ENCODE measurements at places on chromosomes 2 and 18. TPM values are rescaled to one million over a fixed set of nuclear protein-coding genes. Genes with fewer than 3 reads are reported as not detected.

DNA sequence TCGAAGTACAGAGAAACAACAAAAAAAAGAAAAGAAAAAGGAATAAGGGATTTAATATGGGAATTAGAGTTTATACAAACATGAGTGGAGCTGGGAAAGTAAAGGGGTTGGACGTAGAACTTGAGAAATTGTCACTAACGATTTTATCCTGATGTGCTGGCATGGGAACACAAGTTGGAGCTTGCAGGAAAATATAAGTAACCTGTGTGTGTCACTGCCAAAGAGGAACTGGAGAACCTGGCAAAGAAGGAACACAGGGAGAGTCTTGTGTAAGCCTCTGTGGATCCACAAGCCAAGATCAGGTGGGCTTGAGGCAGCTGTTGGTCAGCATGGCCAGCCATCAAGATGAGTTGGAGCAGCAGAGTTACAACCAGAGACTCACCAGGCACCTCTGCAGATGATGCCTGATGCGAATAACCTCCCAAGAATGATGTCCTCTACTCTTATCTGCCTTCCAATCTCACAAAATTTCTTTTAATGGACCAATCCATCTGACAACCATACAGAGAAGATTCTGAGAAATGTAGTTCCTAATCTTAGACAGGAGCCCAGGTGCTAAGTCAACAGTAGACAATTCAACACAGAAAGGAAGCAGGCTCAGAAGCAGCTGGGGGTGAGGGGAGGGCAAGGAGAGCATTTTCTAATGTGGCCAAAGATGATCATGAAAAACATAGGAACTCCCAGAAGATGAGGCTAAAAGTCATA is 77.0 kb upstream of the SPOPL start:
- no peak for DNase-seq
- no peaks in the 10 kb centered on the region for H3K36me3 ChIP-seq
- H3K4me3 ChIP-seq, result no peak overlapping the region

DNA sequence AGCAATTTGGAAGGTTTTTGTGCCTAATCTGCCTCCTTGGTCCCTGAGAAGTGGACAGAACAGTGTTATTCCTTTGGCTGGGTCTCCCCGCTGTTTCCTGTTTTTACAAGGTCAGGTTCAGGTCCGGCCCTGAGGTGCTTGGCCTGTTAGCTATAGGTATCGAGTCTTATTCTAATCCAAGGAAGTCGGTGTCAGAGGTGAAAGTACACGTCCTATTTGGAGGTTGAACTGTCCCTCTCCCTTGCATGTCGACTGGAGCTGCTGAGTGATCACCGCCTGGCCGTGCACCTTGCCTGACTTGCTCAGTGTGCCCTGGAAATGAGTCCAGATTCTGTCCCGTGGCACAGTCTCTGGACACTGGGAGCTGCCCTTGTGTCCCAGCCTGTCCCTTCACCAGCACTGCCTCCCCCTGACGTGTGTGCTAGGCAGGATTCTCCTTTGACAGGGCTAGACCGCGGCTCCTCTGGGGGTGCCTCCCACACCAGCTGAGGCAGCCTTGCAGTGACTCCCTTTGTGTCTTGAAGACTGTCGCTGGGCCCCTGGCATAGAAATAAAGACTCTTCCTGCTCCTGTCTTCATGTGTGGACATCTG is 65.7 kb upstream of the RBM44 start:
- H3K4me1 ChIP-seq, result peaks cover 95% of the 10 kb centered on the region
- H3K4me3 ChIP-seq, result no peak overlapping the region
- peaks cover 30% of the 10 kb centered on the region for H3K36me3 ChIP-seq
- no peak for DNase-seq
- H3K27ac ChIP-seq, result peak overlapping the region; percentile 65

GRCh38 chr2:12714391-12715221 is 2.1 kb upstream of the TRIB2 start:
- peaks cover 5% of the 10 kb centered on the region for H3K27me3 ChIP-seq
- H3K4me1 ChIP-seq, result peaks cover 13% of the 10 kb centered on the region
- H3K27ac ChIP-seq, result peak overlapping the region; percentile 95
- no peak for DNase-seq
- no peaks in the 10 kb centered on the region for H3K36me3 ChIP-seq
- H3K4me3 ChIP-seq, result no peak overlapping the region

Gene SRD5A2
- 1.2 TPM for total RNA-seq

GRCh38 chr2:238786379-238786778 is 61.5 kb upstream of the TWIST2 start:
- no peaks in the 10 kb centered on the region for H3K27me3 ChIP-seq
- no peak for DNase-seq
- no peak overlapping the region for H3K4me3 ChIP-seq
- peaks cover 8% of the 10 kb centered on the region for H3K4me1 ChIP-seq

DNA sequence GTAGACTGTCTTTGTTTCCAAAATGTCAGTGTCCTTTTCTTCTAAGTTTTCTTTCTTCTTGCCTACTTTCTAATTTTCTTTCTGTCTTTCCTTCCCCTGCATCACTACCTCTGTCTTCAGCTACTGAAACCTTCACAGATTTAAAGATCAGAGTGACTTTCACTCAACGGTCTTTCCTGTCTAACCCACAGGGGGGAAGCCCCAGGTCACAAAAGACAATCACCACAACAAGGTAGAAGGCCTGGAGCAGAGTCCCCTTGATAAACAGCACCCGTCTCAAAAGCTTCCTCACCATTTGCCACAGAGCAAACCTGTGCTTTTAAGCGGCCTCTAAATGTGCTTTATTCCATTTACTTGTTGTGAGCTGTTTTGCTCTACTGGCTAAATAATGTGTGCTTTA is 665.4 kb downstream of the BCL11A start:
- H3K4me3 ChIP-seq, result no peak overlapping the region
- no peaks in the 10 kb centered on the region for H3K36me3 ChIP-seq
- H3K27me3 ChIP-seq, result no peaks in the 10 kb centered on the region
- no peaks in the 10 kb centered on the region for H3K4me1 ChIP-seq

- H3K4me3 ChIP-seq, result peak overlapping the region; percentile 99
- DNase-seq, result peak; percentile 76
- H3K36me3 ChIP-seq, result peaks cover 41% of the 10 kb centered on the region
- H3K4me1 ChIP-seq, result peaks cover 61% of the 10 kb centered on the region
- H3K27me3 ChIP-seq, result no peaks in the 10 kb centered on the region
These were observed 680 bp downstream of the CTDSP1 start for GRCh38 chr2:218400167-218400929.

- H3K4me3 ChIP-seq, result no peak overlapping the region
- H3K27me3 ChIP-seq, result no peaks in the 10 kb centered on the region
- no peaks in the 10 kb centered on the region for H3K4me1 ChIP-seq
These were observed 376.1 kb downstream of the XIRP2 start for GRCh38 chr2:167264380-167264779.

Gene G6PC2
- not detected for total RNA-seq

Gene GFPT1
- total RNA-seq, result 59.9 TPM

DNA sequence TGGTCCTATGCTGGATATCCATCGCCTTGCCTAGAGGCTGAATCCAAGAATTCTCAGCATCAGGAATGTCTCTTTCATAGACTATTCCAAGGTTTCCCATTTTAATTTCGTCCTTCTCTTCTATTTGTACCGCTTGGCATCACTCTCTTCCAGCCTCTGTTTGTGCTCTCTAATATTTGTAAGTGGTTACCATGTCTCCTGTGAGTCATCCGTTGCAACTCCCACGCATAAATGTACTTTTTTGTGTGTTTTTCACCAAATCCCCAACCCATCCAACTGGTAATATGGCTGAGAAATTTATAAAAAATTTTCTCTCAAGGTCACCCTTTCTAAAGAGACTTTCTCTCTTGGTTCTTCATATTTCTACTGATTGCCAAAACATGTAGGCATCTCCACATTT is 21.8 kb downstream of the COLEC12 start:
- no peak for DNase-seq
- H3K36me3 ChIP-seq, result no peaks in the 10 kb centered on the region
- no peaks in the 10 kb centered on the region for H3K27me3 ChIP-seq
- no peak overlapping the region for H3K27ac ChIP-seq
- no peak overlapping the region for H3K4me3 ChIP-seq
- H3K4me1 ChIP-seq, result peaks cover 22% of the 10 kb centered on the region

Gene NT5C1B
- total RNA-seq, result not detected

- H3K27ac ChIP-seq, result no peak overlapping the region
- DNase-seq, result no peak
- H3K27me3 ChIP-seq, result no peaks in the 10 kb centered on the region
- H3K4me3 ChIP-seq, result no peak overlapping the region
- H3K36me3 ChIP-seq, result no peaks in the 10 kb centered on the region
These were observed 137.2 kb upstream of the KCTD1 start for GRCh38 chr18:26685438-26686157.

DNA sequence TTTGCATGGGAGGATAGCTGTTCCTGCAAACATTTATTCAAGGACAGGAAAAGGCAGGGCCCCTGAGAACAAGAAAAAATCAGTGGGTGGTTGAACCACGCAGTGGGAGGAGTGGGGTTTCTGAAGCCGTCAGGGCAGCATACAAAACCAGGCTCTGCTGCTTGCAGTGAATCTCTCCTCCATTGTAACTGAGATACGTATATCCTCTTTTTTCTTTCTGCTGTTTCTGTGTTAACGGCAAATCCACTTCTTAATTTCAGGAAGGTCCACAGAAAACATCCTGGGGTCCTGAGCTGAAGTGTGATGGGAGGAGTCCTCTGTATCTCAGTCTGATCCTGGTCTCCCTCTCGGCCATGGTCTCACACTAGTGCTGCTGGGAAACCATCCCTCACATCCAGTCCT is 27.2 kb upstream of the KCNF1 start:
- H3K36me3 ChIP-seq, result no peaks in the 10 kb centered on the region
- H3K27me3 ChIP-seq, result no peaks in the 10 kb centered on the region
- H3K4me1 ChIP-seq, result no peaks in the 10 kb centered on the region

GRCh38 chr2:161430386-161430785 is 14.3 kb downstream of the TBR1 start:
- no peak overlapping the region for H3K4me3 ChIP-seq
- no peak overlapping the region for H3K27ac ChIP-seq
- H3K4me1 ChIP-seq, result peaks cover 9% of the 10 kb centered on the region

- no peak overlapping the region for H3K27ac ChIP-seq
- no peak overlapping the region for H3K4me3 ChIP-seq
These were observed 72.7 kb downstream of the LAMA3 start for GRCh38 chr18:23761941-23762340.

DNA sequence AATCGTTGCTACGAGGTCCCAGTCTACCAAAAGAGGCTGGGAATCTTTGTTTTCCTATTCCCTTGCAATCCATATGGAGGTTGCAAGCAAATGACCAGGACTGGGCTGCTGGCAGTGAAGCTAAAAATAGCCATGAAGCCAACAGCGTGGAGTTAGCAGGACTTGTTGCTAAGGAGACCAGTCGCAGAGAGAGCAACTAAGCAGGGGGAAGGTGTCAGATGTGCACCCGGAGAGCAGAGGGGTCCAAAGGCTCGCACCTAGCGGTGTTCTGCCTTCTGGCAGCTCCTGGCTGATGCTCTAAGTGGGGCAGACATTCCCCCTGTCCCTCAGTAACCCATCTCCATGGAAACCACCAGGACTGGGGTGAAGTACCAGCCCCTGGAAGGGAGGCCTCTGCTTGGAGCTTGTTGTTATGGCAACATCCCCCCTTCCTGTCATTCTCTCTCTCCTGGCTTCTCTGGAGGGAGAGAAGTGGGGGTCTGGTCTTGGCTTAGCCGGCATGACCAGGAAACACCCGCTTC is 84.6 kb downstream of the DNMT3A start:
- peaks cover 24% of the 10 kb centered on the region for H3K36me3 ChIP-seq
- no peaks in the 10 kb centered on the region for H3K27me3 ChIP-seq
- H3K4me3 ChIP-seq, result no peak overlapping the region
- peaks cover 24% of the 10 kb centered on the region for H3K4me1 ChIP-seq

DNA sequence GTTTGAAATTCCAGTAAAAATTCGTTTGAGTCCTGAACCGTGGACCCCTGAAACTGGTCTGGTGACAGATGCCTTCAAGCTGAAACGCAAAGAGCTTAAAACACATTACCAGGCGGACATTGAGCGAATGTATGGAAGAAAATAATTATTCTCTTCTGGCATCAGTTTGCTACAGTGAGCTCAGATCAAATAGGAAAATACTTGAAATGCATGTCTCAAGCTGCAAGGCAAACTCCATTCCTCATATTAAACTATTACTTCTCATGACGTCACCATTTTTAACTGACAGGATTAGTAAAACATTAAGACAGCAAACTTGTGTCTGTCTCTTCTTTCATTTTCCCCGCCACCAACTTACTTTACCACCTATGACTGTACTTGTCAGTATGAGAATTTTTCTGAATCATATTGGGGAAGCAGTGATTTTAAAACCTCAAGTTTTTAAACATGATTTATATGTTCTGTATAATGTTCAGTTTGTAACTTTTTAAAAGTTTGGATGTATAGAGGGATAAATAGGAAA is 80.7 kb downstream of the ACSL3 start:
- no peaks in the 10 kb centered on the region for H3K4me1 ChIP-seq
- no peaks in the 10 kb centered on the region for H3K27me3 ChIP-seq
- H3K27ac ChIP-seq, result no peak overlapping the region
- peaks cover 26% of the 10 kb centered on the region for H3K36me3 ChIP-seq

Gene ANXA4
- total RNA-seq, result 173 TPM

- H3K4me3 ChIP-seq, result no peak overlapping the region
- no peaks in the 10 kb centered on the region for H3K27me3 ChIP-seq
- no peak overlapping the region for H3K27ac ChIP-seq
- DNase-seq, result no peak
- H3K36me3 ChIP-seq, result peaks cover 47% of the 10 kb centered on the region
- H3K4me1 ChIP-seq, result peaks cover 5% of the 10 kb centered on the region
These were observed 102.8 kb downstream of the PXDN start for GRCh38 chr2:1641523-1641922.

DNA sequence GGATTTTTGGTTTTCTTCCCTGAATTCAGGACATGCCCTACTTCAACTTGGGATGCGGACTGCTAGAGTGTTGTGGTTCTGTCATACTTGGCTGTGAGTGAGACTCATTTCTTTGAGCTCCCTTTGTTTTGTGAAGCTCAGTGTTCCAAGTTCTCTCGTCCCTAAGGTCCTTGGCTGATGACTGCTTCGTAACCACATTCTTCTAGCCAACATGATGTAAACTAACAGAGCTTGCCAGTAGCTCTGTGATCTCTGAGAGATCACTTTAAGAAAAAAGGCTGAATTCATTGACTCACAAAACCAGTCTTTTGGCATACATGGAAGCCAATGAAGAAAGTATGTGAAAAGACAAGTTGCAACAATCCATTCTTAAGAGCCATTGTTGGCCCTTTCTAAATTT is 96.9 kb upstream of the MSTN start:
- H3K27me3 ChIP-seq, result no peaks in the 10 kb centered on the region
- no peak overlapping the region for H3K27ac ChIP-seq
- H3K4me3 ChIP-seq, result no peak overlapping the region
- H3K36me3 ChIP-seq, result no peaks in the 10 kb centered on the region
- no peaks in the 10 kb centered on the region for H3K4me1 ChIP-seq

Gene GALNT13
- total RNA-seq, result 2.4 TPM

DNA sequence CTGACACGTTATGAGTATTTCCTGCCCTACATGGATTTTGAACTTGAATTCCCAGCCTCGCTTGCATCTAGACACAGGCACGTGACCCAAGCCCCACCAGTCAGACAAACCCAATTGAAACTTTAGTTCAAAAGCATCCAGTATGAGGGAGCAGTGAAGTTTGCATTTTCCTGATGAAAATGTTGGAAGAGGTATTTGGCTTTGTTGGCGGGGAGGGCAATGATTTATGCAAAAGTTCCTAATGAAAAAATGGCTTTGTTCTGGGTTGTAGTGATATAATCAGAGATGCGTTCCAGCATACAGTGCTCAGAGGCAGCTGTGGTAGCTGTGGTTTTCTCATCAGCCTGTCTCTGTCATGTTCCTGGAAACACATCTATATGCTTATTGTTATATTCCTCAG is 36.8 kb upstream of the CPS1 start:
- no peaks in the 10 kb centered on the region for H3K4me1 ChIP-seq
- no peaks in the 10 kb centered on the region for H3K27me3 ChIP-seq
- no peak for DNase-seq
- H3K4me3 ChIP-seq, result no peak overlapping the region
- H3K36me3 ChIP-seq, result no peaks in the 10 kb centered on the region
- H3K27ac ChIP-seq, result no peak overlapping the region

Gene LHCGR
- total RNA-seq, result 0.30 TPM

GRCh38 chr18:54032412-54032811 is 192.1 kb downstream of the MBD2 start:
- no peak overlapping the region for H3K27ac ChIP-seq
- H3K4me1 ChIP-seq, result no peaks in the 10 kb centered on the region
- H3K4me3 ChIP-seq, result no peak overlapping the region
- no peak for DNase-seq
